ENCODE measurements at places on chromosomes 2 and 18.

DNA sequence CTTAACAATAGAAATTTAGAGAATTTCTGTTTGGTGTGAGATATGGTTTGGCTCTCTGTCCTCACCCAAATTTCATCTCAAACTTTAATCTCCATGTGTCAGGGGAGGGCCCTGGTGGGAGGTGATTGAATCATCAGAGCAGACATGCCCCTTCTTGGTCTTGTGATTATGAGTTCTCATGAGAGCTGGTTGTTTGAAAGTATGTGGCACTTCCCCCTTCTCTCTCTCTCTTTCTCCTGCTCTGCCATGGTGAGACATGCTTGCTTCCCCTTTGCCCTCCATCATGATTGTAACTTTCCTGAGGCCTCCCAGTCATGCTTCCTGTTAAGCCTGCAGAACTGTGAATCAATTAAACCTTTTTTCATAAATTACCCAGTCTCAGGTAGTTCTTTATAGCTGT is 524.7 kb upstream of the ACVR2A start:
- no peak for DNase-seq

DNA sequence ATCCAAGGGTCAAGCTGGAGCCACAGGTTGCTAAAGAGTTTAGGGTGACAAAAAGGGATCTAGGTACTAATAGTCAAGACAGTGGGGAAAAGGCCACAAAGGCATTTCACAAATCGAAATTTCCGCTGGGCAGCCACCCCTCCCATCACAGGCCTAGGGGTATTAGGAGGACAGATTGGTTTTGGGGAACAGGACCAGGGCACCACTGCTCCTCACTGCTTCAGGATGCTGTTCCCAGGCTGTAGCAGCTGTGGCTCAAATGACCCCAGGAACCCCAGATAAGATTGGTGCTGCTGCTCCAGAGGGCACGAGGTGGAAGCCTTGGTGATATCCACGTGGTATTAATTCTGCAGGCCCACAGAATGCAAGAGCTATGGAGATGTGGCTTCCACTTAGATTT is 22.7 kb downstream of the KLHL23 start:
- no peak for DNase-seq

DNA sequence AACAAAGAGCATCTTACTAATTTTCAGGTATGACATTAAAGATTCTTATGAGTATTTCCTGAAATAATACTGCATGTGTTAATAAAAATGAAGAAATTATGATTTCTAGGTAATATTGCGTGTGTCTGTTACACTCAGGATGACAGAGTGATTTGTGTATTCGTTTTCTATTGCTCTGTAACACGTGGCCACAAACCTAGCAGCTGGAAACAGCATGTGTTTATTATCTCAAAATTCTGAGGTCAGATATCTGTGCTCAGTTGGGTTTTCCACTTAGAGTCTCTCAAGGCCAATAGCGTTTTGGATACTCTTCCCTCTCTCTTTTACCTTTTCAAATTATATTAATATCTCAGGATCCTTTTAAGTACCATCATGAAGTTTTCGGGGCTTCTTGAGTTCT is 667.9 kb upstream of the CDH7 start:
- DNase-seq, result no peak

GRCh38 chr2:239916205-239917124 is 108.7 kb downstream of the NDUFA10 start:
- DNase-seq, result no peak

DNA sequence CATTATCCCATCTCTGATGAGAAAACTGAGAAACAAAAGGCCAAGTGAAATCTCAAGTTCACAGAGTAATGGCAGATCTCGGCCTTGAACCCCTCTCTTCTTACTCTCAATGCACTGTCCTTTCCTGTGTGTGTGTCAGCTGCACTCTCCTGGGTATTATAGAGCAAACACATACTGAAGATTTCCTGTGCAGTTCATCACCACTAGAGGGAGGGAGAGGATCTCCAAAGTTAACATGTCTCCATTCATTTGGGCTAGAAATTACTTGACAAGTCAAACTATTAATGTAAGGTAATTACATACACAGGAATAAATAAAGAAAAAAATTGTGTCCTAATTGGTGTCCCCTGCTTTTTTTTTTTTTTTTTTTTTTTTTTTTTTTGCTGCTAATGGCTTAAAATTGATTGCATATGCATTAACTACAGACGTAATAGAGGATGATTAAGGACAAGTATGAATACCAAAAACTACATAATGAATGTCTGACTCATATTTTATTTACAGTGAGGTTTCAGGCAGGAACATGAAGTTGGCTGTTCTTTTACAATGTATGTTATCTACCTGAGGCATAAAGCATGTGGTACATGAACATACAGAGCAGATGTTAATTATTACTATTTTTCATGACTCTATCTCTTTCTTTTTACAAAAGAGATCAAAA is 269.2 kb downstream of the NYAP2 start:
- peak; percentile 54 for DNase-seq

GRCh38 chr18:35153609-35154272 is 87.1 kb upstream of the ZNF397 start:
- no peak for DNase-seq

GRCh38 chr2:3633089-3633981 is 24.7 kb upstream of the ALLC start:
- no peak for DNase-seq

DNA sequence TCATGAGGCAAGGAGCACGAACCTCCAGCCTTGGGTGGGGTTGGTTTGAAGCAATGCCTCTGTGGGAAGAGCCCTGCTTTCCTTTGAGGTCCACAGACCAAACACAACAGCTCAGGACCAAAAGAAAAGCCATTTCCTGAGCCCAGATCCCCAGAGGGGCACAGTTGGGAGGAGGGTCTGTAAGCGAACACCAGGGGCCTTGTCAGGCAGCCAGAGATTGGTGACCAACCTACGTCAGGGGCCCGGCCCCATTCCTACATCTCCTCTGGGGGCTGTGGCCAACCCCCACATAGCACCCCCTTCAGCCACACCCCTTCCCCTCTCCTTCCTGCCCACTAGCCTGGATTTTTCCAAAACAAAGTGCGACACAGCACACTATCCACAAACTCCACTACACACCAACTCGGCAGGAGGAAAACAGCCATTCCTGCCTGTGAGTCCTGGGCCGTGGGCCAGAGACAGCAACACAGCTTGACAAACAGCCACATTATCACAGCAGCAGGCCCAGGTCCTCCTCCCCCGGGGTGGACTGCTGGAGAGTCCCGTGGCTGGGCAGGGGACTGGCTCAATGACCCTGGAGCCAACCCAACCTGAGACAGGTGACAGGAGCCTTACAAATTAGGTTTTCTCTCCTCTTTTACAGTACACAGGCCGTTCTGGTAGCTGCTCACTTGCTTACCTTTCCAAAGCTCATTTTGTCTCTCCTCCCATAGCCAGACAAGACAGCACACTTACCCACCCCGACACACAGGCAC is 98.8 kb downstream of the TNS1 start:
- DNase-seq, result peak; percentile 89

- peak; percentile 56 for DNase-seq
Observed at GRCh38 chr2:96427917-96428316, 77.2 kb downstream of the NEURL3 start.

DNA sequence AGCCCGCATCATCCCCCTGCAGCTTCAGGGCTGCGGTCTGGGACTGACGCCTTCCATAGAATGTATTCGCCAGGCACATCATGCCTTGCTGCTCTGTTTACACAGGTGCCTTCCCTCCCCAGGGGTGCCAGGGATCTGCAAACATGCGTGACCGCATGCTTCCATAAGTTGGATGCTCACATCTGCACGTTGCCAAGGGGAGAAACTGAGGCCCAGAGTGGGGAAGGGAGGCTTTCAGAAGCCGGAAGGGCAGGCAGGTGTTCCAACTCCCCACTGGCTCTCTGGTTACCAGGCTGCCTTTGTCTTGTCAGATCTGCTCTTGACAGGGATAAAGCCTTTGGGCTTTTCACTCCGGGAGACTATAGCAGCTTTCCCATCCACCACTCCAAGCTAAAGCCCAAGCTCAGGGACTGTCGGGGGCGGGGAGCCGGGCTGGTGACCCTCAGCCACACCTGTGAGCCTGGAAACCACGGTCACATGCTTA is 125.8 kb upstream of the TNP1 start:
- DNase-seq, result no peak

DNA sequence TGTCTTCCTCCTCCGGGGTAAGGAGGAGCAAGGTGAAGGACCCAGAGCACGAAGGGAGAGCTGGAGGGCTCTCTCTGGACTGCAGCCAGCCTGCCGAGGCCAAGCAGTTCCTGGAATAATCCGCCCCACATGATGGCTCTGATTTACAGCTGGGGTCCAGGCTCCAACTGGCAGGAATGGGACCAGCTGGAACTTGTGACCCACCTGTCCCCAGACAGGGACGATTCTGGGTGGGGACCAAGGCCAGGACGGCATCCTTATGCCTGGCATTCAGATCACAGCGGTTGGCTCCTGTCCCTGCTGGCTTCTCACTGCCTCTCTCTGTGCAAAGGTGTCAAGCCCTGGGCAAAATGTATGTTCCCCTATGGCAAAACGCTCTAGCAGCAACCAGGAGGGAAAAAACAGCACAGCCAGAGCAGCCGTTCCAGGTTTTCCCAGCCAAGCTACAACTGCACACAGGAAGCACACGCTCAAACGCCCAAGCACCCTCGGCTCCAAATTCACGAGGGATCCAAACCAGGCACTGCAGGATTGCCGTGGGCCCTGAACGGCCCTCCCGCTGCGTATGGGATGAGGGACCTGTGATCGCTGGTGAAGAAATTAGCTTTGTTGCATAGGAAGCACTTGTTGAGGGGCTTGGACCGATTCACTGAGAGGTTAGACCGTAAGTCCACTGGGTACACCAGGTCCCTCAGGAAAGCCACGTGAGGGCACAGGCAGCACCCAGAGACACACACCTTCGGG is 35.8 kb downstream of the FAM178B start:
- DNase-seq, result no peak

DNA sequence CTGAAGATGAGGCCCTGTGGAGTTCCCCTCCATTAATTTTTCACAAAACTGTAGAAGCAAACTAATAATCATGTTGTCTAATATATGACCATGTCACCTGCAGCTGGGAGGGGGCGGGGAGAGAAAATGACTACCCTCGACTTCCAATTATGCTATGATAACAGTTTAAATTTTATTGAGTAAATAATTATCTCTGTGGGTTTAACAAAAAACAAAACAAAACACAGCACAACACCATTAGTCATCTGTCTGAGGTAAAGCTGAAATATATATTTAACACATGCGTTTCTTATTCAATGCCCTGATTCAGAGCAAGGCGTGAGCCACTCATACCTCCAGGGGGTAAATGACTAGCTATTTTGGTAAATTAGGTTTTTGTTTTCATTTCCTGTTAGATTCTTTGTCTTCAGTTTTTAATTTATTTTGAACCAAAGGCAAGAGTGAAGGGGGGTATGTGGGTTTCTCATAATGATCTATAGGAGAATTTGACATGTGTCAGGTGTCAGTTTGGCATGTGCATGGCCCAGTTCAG is 77.4 kb upstream of the ZCCHC2 start:
- no peak for DNase-seq

- DNase-seq, result no peak
Observed at GRCh38 chr18:572091-572830, 7.9 kb upstream of the CETN1 start.

- DNase-seq, result no peak
Observed at GRCh38 chr2:173058673-173059072, 17.0 kb upstream of the MAP3K20 start.

GRCh38 chr2:112942654-112943002 is 31.7 kb downstream of the IL37 start:
- no peak for DNase-seq

DNA sequence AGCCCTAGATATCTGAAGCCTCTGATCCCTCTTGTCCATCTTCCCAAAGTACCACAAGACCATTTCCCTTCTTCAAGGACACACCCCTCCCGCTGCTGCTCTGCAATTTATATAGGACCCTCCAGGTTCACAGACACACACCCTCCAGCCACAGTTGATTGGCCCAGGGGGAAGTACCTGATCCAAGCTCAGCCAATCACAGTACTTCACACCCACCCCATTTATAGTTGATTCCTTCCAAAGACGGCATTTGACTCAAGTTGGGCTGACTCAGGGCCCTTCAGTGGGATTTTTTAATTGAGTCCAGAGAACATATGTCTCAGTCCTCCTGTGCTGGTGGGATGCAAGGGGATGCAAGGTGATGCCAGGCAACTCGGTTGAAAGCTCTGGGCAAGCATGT is 59.2 kb downstream of the GYPC start:
- DNase-seq, result no peak

DNA sequence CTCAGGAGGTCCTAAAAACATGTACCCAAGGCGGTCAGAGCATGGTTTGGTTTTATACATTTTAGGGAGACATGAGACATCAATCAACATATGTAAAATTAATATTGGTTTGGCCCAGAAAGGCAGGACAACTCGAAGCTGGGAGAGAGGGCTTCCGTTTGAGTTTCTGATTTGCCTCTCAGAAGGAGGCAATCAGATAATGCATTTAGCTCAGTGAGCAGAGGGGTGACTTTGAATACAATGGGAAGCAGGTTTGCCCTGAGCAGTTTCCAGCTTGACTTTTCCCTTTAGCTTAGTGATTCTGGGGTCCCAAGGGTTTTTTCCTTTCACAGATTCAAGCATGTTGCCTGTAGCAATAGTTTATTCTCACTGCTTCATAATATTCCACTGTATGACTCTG is 12.6 kb downstream of the SPOPL start:
- DNase-seq, result no peak

GRCh38 chr2:147438882-147439281 is 405.9 kb upstream of the ACVR2A start:
- no peak for DNase-seq

DNA sequence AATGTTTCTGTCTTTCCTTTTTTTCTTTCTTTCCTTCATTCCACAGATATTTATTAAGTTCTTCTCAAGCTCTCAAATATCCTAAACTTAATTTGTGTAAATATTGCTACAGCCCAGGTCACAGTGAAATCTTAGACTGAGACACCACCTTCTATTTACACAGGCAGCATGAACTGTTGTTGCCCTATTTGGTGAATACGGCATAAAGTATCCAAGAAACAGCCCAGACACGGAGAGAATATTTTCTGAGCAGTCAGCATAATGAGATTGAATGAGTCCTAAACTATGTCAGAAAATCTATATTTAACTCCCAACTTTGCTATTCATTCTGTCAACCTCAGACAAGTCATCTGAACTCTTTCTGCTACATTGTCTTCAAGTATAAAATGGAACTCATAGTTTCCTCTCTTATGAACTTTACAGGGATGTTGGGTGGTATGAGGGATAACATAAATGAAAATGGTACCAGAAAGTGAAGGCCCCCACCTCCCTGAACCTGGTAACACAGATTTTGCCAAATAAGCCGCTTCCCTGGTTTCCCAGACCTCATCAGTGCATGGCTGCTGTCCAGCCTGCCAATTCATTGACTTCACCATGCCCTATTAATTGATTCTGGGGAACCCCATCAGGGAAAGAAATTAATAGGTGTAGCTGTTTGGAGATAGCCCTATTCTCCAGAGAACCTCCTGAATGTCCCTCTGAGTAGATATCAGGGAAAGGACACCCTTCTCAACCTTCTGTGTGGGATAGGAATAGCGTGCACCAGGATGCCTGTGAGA is 235.9 kb downstream of the SETBP1 start:
- no peak for DNase-seq

DNA sequence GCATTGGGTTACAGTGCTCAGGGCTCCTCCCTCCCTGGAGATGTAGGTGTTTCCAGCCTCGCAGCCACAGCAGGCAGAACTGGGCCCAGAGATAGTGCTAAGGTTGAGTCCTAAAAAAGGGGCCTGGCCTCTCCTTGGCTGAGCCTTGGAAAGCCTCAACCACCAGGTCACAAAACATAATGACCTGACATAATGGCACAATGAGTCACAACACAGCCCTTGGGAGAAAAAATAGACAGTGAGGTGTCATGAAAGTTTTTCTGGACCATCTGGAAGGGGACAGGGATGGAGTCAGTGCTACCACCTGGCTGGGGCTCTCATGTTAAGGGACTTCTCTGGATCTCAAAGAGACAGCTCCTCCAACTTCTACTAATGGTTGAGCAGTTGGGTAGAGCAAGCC is 92.4 kb upstream of the LCLAT1 start:
- DNase-seq, result no peak

All from endothelial cell of umbilical vein (primary cell).